ENCODE measurements at places on chromosomes 5 and 9.

DNA sequence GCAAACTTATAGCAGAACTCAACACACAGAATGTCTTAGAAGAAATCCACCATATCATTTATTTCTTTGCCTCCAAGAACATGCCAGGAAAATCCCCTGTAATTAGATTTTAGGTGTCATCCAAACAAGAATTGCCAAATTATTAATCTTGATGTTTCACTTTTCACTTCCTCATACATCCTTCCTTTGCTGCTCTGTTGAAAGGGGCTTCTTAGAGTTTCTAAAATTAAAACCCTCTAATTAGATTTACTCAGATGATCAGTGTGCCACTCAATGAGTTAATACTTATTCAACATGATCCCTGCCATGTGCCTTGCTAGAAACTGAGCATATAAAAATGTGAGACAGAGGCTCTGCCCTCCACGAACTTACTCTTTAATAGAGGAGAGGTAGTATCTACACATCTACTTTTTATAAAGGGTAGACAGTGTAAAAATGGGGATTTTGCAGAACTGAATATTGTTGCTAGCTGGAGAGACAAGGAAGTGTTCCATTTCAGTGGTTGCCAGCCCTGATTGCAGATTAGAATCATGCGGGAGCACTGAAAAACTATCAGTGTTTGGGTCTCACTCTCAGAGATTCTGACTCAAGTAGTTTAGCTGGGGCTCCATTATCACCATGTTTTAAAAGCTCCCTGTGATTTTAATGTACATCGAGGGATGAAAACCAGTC is 498.4 kb downstream of the TLE4 start:
- DNase-seq, result no peak

GRCh38 chr5:80269991-80270438 is 14.2 kb upstream of the SERINC5 start:
- no peak for DNase-seq

GRCh38 chr9:87890837-87891236 is 8.2 kb downstream of the SPATA31E1 start:
- no peak for DNase-seq

- no peak for DNase-seq
These were observed 440.4 kb downstream of the DMRT2 start for GRCh38 chr9:1490341-1491232.

- DNase-seq, result no peak
These were observed 145.6 kb downstream of the GNA14 start for GRCh38 chr9:77502568-77502967.

- DNase-seq, result no peak
These were observed 69.7 kb downstream of the FOCAD start for GRCh38 chr9:20753761-20754160.

- no peak for DNase-seq
These were observed 140.1 kb downstream of the GRIA1 start for GRCh38 chr5:153630546-153630945.

GRCh38 chr5:43275391-43275790 is 37.8 kb downstream of the HMGCS1 start:
- no peak for DNase-seq

- DNase-seq, result no peak
These were observed 94.3 kb upstream of the MAMDC2 start for GRCh38 chr9:69949396-69949795.

- no peak for DNase-seq
These were observed 128.0 kb downstream of the FANCC start for GRCh38 chr9:95189251-95190098.

DNA sequence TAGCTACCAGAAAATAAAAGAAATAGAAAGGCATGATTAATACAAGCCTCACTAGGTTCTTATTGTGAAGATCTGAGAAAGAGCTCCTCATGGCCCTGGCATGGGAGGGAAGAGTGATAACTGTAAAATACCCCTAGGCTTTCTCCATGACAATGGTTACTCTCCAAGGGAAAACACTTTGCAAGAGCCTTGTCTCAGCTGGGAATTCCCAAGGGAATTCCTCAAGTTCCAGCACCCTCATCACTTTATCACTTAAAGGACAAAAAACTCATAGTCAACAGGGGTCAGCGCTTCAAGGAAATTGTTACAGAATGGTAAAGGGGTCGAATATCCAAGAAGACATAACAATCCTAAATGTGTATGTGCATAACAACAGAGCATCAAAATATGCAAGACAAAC is 21.2 kb downstream of the SYK start:
- DNase-seq, result no peak

GRCh38 chr5:127649018-127649439 is at the start of gene CTXN3:
Gene CTXN3 (plus strand): TSS chr5:127649082. CDS start chr5:127657522, 8,440 bp downstream.
- DNase-seq, result no peak

Data from stimulated activated CD8-positive, alpha-beta memory T cell treated with anti-CD3 and anti-CD28 coated beads, Interleukin-4, amount 100 ng/mL, for 4 hours (primary cell).